Large intestine (tissue), 12 donors: ENCODE measurements at places on chromosomes 16 and 17.

- DNase-seq, result no peak
Measured at GRCh38 chr16:79076047-79076767, 524.3 kb downstream of the MAF start.

DNA sequence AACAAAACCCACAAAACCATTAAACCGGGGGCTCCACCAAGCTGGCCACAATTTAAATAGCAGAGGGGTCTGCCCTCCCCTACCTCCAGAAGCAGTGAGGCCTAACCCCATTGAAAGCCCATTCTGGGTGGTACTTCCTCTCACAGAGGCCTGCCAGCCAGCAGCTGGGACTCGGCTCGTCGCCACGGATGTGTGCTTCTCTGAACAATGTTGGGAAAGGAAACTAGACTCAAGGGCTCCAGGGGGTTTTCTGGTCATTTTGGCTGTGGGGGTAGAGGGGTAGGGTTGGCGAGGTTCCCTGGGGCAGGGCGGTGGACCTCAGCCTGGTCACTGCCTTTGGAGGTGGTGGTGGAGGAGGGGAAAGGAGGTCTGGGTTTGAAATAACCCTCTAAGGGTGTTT, 4.7 kb upstream of the PLCG2 start:
- no peak for DNase-seq

DNA sequence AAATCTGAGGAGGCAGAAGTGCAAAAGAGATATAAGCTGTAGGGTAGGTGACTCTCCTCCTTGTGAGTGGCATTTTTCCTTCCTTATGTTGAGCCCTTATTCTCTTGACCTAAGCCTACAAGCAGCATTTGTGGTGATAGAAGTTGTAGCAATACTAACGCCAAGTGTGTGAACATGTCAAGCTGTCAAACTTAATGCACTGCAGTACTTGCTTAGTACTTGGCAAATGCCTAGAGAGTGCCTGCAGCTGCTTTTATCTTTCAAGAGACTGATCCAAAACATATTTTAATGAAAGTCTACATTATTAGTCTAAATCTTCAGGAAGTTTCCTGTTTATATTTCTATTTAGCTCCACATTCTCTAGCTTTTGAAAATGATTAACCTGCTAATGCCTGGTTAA, 83.2 kb downstream of the CNTNAP4 start:
- DNase-seq, result no peak

DNA sequence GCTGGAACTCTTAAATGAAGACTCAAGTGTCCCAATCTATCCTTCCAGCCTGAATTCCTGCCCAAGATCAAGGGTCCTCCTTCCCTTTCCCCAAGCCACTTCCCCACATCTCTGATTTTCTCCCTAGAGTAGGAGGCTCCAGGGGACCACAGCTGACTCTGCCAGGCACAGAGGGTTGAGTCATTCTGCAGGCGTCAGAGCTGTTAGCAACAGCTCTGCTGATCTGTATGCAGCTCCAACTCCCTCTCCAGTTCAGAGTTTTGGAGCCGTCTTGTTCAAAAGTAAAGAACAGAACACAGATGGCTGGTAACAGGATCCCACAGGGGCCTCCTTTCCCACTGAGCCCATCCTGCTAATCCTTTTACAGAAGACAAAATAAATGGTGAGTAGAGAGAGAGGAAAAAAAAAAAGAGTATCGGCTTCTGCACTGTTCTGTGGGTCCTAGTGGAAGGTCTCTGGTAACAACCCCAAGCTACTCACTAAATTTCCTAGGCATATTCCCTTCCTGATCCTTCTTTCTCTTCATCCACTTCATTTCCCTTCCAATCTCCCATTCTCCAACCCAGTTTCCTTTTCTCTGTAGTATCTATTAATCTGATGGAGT, 13.4 kb upstream of the TAOK1 start:
- no peak for DNase-seq

GRCh38 chr16:5027086-5027485, 6.6 kb downstream of the NAGPA start:
- DNase-seq, result no peak

DNA sequence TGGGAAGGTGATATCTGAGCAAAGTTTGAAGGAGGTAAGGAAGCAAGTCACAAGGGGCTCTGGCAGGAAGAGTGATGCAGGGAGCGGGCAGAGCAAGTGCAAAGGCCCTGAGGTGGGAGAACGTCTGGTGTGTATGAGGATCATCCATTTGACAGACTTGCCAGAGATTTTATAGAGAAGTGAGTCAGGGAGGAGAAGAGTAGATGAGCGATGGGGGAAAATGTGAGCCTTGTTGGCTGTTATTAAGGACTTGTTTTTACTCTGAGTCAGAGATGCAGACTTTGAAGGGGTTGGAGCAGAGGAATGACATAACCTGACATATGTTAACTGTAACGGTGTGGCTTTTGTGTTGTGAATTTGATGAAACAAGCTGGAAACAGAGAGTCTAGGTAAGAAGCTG, 3.5 kb upstream of the CLEC10A start:
- DNase-seq, result no peak

- DNase-seq, result peak; percentile 65
Measured at GRCh38 chr17:78154903-78155811, 9.0 kb downstream of the C17orf99 start.

- no peak for DNase-seq
Measured at GRCh38 chr17:78651554-78651953, 74.4 kb upstream of the DNAH17 start.

DNA sequence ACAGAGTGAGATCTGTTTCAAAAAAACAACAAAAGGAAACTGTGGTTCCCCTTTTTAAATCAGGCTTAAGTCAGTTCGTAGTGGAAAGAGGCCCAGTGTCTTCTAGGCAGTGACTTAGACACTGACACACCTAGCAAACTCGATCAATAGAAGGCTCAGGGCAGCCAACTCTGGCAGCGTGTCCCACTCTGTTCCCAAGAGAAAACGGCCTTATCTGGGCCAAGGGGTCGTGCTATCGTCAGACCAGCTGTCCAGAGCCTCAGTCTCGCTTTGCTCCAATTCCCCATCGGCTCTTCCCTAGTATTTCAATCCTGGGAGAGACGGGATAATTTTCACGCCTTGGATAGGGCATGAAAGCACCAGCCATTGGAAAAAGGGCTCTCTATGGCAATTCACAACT, 72.9 kb downstream of the SLC5A11 start:
- DNase-seq, result no peak

DNA sequence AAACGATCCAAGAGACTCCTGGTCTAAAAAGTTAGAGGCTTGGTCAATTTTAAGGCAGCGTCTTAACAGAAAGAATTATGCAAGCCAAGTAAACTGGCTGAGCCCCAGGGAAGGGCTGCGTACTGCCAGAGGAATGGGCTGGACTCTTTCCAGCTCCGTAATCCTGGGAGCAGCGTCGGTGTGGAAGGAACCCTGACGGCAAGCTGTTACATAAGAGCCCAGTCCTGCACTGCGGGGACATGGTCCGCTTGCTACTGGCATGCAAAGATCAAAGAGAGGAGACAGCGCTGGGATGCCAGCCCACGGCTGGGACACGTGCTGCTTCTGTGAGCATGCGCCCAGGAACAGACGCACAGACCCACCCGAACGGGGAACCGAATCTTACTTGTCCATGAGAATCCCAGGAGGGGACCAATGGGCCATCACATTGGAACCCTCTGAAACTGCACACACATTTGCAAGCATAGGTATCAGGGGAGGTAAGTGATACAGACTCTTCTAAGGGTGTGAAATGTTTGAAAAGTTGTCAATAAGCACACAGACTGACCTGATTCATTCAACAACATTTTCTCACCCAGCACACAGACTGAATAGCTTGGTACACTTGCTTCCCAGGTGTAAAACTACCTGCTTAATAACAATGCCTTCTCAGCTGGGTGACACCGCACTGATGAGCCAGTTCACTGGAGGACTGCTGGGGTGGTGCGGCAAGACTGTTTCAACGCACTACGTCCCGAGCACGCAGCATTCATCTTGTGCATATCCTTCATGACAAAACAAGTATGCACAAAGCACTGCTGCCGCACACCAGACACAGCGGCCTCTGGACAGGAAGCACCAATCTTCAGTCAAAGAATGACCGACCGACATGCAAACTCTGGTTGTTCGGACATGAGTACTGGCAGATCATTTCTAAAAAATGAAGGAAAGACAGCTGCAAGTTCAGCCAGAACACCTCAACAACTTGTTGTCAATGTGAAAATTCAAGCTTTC, 94.9 kb downstream of the ANKRD11 start:
- DNase-seq, result peak; percentile 61

DNA sequence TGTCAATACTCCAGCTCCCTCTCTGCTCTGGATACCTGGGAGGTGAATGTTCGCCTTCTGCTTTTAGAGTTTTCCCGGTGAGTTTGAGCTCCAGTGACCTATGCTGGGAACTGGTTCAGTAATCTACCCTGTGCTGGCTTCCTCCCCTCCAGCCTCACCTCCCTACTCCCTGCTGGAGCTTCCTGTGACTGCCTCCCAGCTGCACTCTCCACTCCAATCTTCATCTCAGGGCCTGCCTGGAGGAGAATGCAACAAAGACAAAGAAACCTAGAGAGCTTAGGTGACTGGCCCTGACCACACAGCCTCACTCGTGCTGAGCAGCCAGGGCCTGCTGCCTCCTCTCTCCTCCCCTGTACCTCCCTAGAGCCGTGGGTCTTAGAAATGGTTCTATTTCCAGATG, 101.6 kb upstream of the FOXF1 start:
- no peak for DNase-seq

DNA sequence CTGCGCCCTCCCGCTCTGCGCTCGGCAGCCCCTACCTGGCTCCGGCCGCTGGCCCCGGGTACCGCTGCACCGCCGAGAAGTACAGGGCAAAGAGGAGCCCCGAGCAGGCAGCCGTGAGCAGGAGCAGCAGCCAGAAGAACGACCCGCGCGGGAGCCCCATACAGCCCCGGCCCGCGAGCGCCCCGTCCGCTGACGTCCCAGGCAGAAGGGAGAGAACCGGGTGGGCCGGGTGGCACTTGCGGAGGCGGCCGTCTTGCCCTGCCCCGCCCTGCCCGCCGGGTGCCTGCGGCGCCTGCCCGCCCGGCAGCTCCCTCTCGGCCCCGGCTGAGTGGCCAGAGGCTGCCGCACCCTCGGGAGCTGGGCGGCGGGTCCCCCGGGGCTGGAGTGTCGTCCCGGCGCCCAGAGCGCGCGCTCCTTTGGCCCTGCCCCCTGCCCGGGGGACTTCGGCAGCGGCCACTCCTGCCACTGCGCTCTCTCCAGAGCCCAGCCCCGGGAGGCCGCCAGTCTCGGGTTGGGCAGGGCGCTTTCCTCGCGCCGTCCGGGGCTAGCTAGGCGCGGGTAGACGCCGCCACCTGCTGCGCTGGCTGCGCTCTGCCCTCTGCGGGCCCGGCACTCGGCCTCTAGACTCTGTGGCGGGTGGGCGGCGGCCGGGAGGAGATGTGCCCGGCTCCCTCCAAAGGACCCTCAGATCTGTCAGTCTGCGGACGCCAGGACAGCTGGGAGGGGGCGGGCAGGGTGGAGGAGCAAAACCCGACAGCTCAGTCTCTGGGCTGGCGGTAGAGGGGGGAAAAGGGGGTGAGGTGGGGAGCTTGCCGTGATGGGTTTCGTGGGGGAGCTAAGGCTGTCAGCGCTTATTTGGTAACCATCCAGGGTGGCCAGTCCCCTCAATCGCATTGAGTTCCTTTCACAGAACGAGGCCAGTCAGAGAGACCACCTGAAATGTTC, at the start of gene ST6GALNAC2:
Gene ST6GALNAC2, minus strand, starts transcription at position 212 of the 945 bp plus-strand sequence. Its CDS starts 52 bp downstream, at position 160.
- peak; percentile 84 for DNase-seq

GRCh38 chr17:82205720-82206508, 6.7 kb downstream of the CCDC57 start:
- peak; percentile 91 for DNase-seq

GRCh38 chr17:28901866-28902818, 737 bp downstream of the DHRS13 start:
- peak; percentile 44 for DNase-seq

DNA sequence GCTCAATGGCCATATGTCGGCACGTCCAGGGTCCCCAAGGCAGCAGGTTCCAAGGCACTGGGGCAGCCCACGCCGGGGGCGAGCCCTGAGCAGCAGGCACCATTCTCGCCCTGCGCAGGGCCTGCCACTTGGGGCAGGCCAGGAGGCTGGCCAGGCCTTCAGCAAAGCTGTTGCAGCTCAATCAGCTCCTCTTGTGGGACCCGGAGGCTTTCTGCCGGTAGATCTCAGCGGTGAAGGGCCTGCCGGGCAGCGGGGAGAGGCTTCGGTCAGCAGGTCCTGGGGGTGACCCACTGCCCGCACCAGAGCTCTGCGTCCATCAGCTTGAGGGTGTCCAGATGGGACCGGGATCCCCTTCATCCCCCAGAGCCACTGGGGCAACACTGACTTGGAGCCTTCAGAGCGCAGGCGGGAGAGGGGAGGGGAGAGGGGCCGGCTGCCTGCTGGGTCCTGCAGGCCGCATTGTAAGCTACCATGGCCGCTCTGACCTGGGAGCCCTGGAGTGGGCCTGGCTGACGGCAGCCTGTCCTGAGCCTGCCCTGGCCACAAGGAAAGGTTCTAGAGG, 9.5 kb upstream of the RASD1 start:
- DNase-seq, result no peak

GRCh38 chr17:44872131-44872768, 24.6 kb downstream of the HIGD1B start:
- DNase-seq, result no peak

DNA sequence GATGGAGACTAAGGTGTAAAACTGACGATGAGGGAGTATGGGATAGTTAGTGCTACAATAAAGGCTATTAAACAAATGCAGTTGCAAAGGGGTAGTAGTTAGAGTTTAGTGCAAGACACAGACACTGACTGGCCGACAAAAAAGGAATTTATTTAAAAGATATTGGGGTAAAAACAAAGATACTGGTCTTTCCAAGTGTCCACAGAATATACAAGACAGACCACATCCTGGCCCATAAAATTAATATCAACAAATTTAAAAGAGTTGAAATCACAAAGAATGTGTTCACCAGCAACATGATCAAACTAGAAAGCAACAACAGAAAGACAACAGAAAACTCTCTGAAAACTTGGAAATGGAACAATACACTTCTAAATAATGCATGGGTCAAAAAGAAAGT, 54.7 kb downstream of the CFDP1 start:
- DNase-seq, result no peak

GRCh38 chr17:7835814-7836595, 2.0 kb downstream of the KDM6B start:
- peak; percentile 62 for DNase-seq

- DNase-seq, result no peak
Measured at GRCh38 chr16:53546988-53547391, 44.0 kb upstream of the AKTIP start.

GRCh38 chr17:39628655-39629493, 2.1 kb downstream of the PPP1R1B start:
- DNase-seq, result peak; percentile 77

DNA sequence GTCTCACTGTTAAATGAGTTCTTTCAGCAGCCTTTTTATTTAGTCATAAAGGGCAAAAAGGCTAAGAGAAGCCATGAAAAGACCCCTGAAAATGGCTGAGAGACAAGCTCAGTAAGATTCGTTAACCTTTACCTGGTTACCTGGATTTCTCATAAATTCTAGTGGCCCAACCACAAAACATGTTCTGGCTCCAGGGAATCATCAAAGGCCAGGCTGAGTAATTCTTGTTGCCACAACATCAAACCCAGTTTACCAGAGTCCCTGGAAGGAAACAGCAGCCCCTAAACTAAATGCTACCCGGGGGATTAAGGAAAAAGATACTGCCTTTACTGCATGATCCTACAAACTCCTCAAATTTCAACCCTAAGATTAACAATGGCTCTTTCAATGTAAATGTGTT, 15.8 kb downstream of the CYTH1 start:
- no peak for DNase-seq
